ENCODE measurements at places on chromosomes 5 and 9. TPM values are rescaled to one million over a fixed set of nuclear protein-coding genes. Genes with fewer than 3 reads are reported as not detected.
A peak's percentile ranks its signal among the peaks of the same experiment; 100 is the strongest.

ANKRD55 gene
- polyA plus RNA-seq: not detected

TUSC1 gene
- 8.8 TPM for polyA plus RNA-seq

LCN12 gene
- polyA plus RNA-seq: 1.1 TPM

PCDHB5 gene
- 0.10 TPM for polyA plus RNA-seq

DNA sequence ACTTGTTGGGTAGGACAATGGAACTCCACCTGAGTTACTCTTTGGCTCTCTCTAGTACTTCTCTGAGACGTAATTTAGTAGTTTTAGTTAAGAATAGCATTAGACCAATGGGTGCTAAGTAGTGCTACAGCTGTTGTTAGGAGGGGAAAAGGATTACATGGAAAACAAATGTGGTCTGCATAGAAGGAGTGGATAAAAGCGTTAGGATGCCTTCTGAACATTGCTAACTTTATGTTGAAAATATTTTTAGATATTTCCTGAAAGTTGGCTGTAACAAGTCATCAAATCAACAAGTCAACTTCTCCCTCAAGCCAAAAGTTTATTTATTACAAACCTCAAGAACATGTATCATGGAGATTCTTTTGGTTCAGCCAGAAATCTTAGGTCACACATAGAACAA, 409.5 kb upstream of the MEF2C start:
- DNase-seq: no peak

FBN2 gene
- 2.2 TPM for polyA plus RNA-seq

DNA sequence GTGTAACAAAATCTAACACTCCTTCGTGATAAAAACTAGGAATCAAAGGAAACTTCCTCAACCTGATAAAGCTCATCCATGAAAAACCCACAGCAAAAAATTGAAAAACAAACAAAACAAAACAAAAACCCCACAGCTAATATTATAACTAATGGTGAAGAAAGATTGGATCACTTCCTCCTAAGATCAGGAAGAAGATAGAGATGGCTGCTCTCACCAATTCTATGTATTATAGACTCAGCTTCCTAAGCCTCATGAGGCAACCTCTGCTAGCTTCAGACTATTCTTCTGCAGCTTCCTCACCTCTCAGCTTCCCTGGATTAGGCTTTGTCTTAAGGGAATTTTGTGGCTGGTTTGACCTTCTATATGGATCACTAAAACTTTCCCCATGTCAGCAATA, 40.1 kb downstream of the PHAX start:
- no peak for DNase-seq

DNA sequence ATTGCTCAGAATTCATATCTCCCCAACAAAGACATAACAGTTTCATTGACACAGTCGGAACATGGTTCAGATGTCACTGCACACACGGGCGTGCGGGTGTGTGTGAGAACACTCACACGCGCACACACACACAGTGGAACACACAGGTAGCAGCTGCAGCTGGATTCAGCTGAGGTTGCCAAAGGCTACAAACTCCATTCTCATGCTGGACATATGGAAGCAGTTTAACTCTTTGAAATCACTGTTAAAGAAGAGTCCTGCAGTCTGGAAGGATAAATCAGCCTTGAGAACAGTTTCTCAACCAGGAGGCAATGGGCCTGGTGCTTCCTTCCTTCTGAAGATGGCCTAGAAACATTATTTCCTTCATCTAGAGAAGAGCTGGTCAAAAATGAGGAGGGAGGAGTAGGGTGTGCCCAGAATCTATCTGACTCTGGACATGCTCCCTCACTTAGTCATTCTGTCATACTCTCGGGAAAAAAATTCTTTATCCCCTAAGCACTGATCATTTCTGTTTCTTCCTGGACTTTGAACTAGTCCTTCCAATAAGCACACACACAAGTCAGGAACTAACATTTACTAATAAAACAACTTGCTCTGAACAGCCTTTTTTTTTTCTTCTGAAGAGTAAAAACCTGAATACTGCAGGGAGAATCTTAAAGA, 160.6 kb downstream of the ZDHHC21 start:
- peak; percentile 27 for DNase-seq

GPRIN1 gene
- polyA plus RNA-seq: 6.6 TPM

Data from SK-N-SH (cell line).